ENCODE measurements at places on chromosomes 4 and X. TPM values are rescaled to one million over a fixed set of nuclear protein-coding genes. Genes with fewer than 3 reads are reported as not detected.

Gene GIMD1
- total RNA-seq = not detected

Gene TMEM31
- 0.40 TPM for total RNA-seq

Gene ADAMTS3
- total RNA-seq = not detected

Gene ZXDA
- 1.6 TPM for total RNA-seq

Gene RAB33A
- total RNA-seq = 0.26 TPM

Gene MAGEB1
- not detected for total RNA-seq

Gene GASK1B
- 0.31 TPM for total RNA-seq

Gene TACR3
- total RNA-seq = not detected

Gene BEND2
- total RNA-seq = not detected

Gene PLAC8
- not detected for total RNA-seq

Gene MAGEC2
- total RNA-seq = not detected

Gene KDR
- total RNA-seq = 0.11 TPM

Gene DGAT2L6
- total RNA-seq = not detected

Gene SLC6A14
- not detected for total RNA-seq

Gene TBL1X
- 11.7 TPM for total RNA-seq

Gene LRBA
- 7.8 TPM for total RNA-seq

Gene FAM13A
- total RNA-seq = 6.6 TPM

Gene TENM3
- 1.7 TPM for total RNA-seq

Gene ANKRD37
- total RNA-seq = 3.8 TPM

Gene PNMA6A
- total RNA-seq = 4.6 TPM

Gene SOX3
- total RNA-seq = not detected

Gene BOD1L1
- 14.2 TPM for total RNA-seq

Gene TMPRSS11B
- total RNA-seq = not detected

Gene HHIP
- total RNA-seq = 0.78 TPM

Gene PAK3
- total RNA-seq = not detected
